ENCODE measurements at places on chromosomes 2 and 18.

DNA sequence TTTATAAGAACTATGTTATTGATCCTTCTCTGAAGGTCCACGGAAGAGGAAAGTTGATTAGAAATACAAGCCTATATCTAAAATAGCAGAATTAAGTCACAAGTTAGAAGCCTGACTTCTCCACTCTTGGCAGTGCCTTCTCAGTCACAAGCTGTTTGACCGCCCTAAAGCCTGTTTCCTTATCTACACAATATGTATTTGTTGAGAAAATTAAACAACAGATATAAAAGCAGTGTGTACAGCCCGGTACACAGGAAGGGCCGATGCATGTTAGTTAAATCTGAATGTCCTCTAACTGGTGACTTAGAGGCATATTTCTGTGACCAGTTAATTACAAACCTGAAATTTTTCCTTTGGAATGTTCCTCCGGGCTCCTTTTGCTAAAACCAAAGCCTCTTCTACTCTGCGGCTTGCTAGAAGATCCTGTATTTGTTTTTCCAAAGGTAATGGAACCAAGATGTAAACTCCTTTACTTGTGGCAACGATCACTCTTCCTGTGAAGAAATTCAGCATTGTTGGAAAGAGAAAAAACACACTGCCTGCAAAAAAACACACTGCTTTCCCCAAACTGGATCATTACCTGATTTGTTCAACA, 33.4 kb downstream of the TGFBRAP1 start:
- no peak for DNase-seq

DNA sequence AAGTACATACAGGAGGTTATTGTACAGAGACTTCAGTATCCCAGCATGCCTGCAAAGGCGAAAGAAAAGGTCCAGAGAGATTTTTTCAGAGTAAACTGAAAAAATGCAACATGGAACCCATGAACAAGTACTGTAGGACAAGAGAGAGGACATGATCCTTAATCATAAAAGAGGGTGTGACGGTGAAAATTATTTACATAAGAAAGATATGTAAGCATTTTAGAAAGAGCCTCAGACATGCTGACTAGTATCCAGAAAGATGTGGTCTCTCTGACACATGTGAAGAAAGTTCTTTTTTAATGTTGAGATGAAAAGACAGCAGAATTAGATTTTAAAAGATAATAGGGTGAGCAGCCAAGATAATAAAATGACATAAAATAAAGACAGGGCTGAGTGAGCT, 262.0 kb downstream of the NCKAP5 start:
- DNase-seq: no peak

GRCh38 chr18:78770823-78771139, 208.8 kb upstream of the SALL3 start:
- no peak for DNase-seq

DNA sequence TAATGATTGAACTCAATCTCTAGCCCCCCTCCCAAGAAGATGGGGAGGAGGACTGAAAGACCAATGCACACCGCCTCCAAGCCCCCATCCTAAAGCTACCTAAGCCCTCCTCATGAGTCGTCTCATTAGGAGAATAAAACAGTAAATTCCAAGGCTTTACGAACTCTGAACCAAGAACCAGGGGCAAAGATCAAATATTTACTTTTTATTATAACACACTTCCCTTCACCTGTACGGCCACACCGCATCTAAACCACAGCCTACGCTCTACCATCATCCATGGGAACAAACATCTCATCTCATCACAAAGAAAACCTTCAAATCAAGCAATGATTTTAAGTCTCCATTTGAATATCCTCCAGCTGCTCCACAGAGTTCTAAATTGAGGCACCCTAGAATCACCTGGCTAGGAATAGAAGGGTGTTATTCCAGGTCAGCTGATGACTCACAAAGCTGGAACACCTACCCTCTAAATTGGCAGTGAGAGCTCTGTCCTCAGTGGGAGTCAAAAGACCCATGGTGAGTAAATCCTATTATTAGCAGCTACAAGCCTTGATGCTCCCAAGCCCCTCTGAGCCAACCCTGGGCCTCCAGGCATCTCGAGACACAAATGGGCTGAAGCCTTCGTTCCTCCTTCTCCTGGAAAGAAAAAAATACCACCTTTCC, 45.6 kb upstream of the BZW1 start:
- DNase-seq: no peak

DNA sequence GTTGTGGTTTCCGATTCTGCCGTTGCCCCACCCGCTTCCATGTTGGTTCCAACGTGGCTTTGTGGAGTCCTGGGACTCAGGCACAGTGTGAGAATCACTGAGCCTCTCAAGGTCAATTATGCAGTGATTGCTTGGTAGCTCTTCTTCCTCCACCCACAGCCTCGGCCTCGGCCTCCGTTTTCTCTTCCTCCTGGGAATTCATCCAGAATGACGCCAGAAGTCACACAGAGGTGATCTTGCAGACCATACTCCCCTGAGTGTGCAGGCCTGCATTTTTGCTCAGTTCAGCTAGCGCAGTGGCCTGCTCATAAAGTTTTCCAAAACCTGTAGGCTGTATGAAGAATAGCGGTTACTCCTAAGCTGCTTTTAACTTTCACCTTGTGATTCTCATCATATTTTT, 273.3 kb downstream of the GBX2 start:
- DNase-seq: no peak

Data from Right ventricle myocardium superior (tissue), 1 donor.